ENCODE measurements at places on chromosomes 11 and 22. TPM values are rescaled to one million over a fixed set of nuclear protein-coding genes. Genes with fewer than 3 reads are reported as not detected.

The TTC12 gene
- polyA plus RNA-seq, result 46.3 TPM

The ADM2 gene
- 6.8 TPM for polyA plus RNA-seq

The BTBD18 gene
- 0.08 TPM for polyA plus RNA-seq

The RIC8A gene
- 83.4 TPM for polyA plus RNA-seq

The TNNI2 gene
- polyA plus RNA-seq, result 0.52 TPM

The TSGA10IP gene
- polyA plus RNA-seq, result 0.18 TPM

The OR5D18 gene
- polyA plus RNA-seq, result not detected

The HNRNPUL2 gene
- polyA plus RNA-seq, result 78.0 TPM

The OLFML1 gene
- 41.4 TPM for polyA plus RNA-seq

The TMEM191B gene
- 0.34 TPM for polyA plus RNA-seq

The ATP5MG gene
- 422 TPM for polyA plus RNA-seq

The GAL3ST1 gene
- polyA plus RNA-seq, result 25.3 TPM

The PTPN5 gene
- 0.47 TPM for polyA plus RNA-seq

The BIK gene
- 1.1 TPM for polyA plus RNA-seq

The OTOG gene
- 0.54 TPM for polyA plus RNA-seq

The CBLIF gene
- polyA plus RNA-seq, result not detected
